ENCODE measurements at places on chromosomes 3 and 15.
A peak's percentile ranks its signal among the peaks of the same experiment; 100 is the strongest.

DNA sequence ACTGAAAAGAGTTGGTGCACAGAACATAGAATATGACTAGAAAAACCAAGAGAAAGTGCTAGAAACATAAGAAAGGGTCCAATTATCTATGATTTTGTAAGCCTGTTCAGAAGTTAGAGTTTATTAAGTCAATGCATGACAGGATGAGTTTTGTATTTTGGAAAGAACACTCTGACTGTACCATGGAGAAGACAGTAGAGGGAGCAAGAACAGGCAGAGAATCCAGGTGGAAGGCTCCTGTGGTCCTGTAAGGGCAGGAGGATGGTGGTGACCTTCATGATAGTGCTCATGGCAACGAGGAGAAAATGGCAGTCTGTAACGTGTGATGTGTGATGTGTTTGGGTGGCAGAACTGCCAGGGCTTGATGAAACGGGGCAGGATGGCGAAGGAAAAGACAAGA lies 249.1 kb downstream of the CTNNB1 start:
- no peak overlapping the region for H3K4me3 ChIP-seq
- H3K27me3 ChIP-seq, result no peaks in the 10 kb centered on the region
- no peak for DNase-seq
- no peaks in the 10 kb centered on the region for H3K36me3 ChIP-seq
- H3K4me1 ChIP-seq, result no peaks in the 10 kb centered on the region

- H3K36me3 ChIP-seq, result no peaks in the 10 kb centered on the region
- H3K27me3 ChIP-seq, result no peaks in the 10 kb centered on the region
- no peak for DNase-seq
- H3K4me1 ChIP-seq, result no peaks in the 10 kb centered on the region
These were observed 246.8 kb downstream of the NLGN1 start for GRCh38 chr3:173644086-173645082.

DNA sequence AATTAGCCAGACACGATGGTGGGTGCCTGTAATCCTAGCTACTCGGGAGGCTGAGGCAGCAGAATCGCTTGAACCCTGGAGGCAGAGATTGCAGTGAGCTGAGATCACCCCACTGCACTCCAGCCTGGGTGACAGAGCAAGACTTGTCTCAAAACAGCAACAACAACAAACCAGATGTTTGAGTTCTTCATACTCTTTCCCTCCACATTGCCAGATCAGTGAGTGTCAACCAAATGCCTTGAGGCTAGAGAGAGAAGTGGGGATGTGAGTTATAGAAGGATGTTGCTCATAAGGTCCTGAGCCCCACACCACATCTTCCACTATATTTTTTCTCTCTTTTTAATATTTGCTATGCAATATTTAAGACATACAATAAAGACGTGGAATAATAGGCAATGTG lies 19.8 kb downstream of the MAPKBP1 start:
- no peaks in the 10 kb centered on the region for H3K27me3 ChIP-seq
- H3K27ac ChIP-seq, result no peak overlapping the region
- H3K4me1 ChIP-seq, result peaks cover 61% of the 10 kb centered on the region

GRCh38 chr3:44186111-44186672 lies 55.5 kb upstream of the TOPAZ1 start:
- H3K36me3 ChIP-seq, result no peaks in the 10 kb centered on the region
- peaks cover 26% of the 10 kb centered on the region for H3K27me3 ChIP-seq
- H3K4me1 ChIP-seq, result no peaks in the 10 kb centered on the region
- no peak for DNase-seq

DNA sequence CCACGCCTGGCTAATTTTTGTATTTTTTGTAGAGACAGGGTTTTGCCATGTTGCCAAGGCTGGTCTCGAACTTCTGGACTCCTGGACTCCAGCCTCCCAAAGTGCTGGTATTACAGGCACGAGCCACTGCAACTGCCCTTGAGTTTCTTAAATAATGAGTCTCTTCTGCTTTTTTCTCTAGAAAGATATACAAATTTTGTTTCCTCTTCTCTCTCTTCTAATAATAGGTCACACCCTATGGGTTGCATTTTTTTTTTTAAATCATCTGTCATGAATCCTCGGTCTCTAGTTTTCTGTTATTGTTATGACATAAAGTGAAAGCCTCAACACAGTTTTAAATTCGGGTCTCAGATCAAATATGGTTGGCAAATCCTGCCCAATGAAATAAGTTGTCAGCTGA lies 111.2 kb downstream of the IL12A start:
- H3K27me3 ChIP-seq, result no peaks in the 10 kb centered on the region
- H3K36me3 ChIP-seq, result no peaks in the 10 kb centered on the region
- DNase-seq, result no peak
- no peaks in the 10 kb centered on the region for H3K4me1 ChIP-seq
- H3K4me3 ChIP-seq, result no peak overlapping the region

DNA sequence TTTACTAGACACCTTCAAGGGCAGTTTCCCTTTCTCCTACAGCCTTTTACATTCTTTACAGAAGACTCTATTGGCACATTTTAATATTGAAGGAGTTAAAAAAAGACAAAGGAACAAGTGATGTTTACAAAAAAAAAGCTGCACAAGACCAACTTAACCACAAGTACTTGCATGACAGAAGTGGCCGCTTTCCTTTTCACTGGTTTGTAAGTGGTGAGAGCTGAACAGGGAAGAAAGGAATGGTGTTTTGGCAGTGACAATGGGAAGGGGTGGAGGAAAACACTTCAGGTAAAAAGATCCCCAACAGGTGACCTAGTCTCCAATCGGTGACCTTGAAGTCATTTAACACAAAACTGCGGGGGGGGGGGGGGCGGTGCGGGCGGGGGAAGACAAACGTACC lies 1.1 kb downstream of the WDR72 start:
- peaks cover 34% of the 10 kb centered on the region for H3K27me3 ChIP-seq
- no peak overlapping the region for H3K4me3 ChIP-seq
- DNase-seq, result no peak
- no peak overlapping the region for H3K27ac ChIP-seq

DNA sequence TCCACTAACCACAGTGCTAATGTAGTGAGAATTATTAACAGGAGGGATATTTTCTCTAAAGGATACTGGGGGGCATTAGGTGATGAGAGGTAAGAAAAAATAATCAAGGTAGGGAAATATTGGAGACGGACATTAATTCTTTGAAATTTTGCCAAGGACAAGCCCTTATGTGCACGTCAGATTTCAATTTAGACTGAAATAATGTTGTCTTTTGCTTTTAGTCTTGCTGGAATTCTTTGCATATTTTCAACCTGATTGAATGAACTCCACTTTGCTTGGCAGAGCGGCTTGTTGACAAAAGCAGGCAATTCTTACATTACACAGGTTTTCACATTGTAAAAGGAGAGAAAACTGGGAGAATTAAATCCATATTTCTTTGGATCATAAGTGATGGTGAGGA lies 25.0 kb upstream of the C3orf52 start:
- H3K27ac ChIP-seq, result no peak overlapping the region
- no peak overlapping the region for H3K4me3 ChIP-seq
- H3K36me3 ChIP-seq, result no peaks in the 10 kb centered on the region
- DNase-seq, result no peak
- H3K4me1 ChIP-seq, result peaks cover 11% of the 10 kb centered on the region

- no peak overlapping the region for H3K27ac ChIP-seq
- H3K36me3 ChIP-seq, result no peaks in the 10 kb centered on the region
- no peak overlapping the region for H3K4me3 ChIP-seq
- peaks cover 7% of the 10 kb centered on the region for H3K27me3 ChIP-seq
These were observed 146.6 kb downstream of the SERPINI1 start for GRCh38 chr3:167882057-167882667.

DNA sequence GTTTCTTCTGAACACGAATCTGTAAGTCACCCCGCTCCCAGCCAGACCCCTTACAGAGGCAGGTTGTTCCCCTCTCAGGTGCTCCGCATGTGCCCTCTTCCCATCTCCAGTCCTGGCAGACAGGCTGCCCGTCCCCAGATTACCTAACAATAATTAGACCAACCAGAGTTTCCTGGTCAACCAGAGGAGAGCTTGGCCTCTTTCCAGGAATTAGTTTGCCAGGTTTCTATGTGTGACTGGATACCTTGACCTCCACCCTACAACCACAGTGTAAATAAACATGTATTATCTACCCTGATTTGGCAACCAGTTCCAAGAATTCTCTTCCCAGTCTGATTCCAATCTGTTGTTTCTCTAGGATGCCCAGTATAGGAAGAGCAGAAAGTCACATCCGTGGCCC lies 178.0 kb upstream of the UMPS start:
- H3K36me3 ChIP-seq, result no peaks in the 10 kb centered on the region
- peaks cover 66% of the 10 kb centered on the region for H3K27me3 ChIP-seq
- H3K4me1 ChIP-seq, result peaks cover 11% of the 10 kb centered on the region

- DNase-seq, result no peak
- no peaks in the 10 kb centered on the region for H3K27me3 ChIP-seq
- no peak overlapping the region for H3K27ac ChIP-seq
- H3K4me1 ChIP-seq, result no peaks in the 10 kb centered on the region
- H3K36me3 ChIP-seq, result no peaks in the 10 kb centered on the region
- no peak overlapping the region for H3K4me3 ChIP-seq
These were observed 218.4 kb upstream of the MLF1 start for GRCh38 chr3:158352551-158352950.

- H3K4me3 ChIP-seq, result no peak overlapping the region
- DNase-seq, result no peak
- no peaks in the 10 kb centered on the region for H3K27me3 ChIP-seq
- H3K36me3 ChIP-seq, result peaks cover 53% of the 10 kb centered on the region
- H3K4me1 ChIP-seq, result peaks cover 44% of the 10 kb centered on the region
- H3K27ac ChIP-seq, result no peak overlapping the region
These were observed 411.2 kb downstream of the SHQ1 start for GRCh38 chr3:72436863-72437592.

DNA sequence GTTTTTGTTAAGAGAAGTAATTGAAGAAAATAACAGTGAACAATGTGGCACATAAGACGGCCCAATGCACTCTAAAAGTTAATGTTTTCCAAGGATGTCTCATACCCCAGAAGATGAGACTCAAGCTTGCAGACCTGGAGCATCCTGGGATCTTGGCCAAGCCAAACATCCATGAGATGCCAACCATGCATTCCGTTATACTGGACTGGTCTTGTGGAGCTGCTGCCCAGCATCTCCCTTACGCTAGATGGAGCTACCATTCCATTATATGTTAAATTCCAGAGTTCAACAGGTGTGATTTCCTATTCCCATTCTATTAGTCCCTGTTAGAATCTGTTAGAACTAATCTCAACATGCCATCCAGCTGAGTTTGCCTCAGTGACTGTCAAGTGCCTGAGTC lies 181.8 kb downstream of the PDCD6IP start:
- no peak for DNase-seq
- no peaks in the 10 kb centered on the region for H3K36me3 ChIP-seq
- H3K27me3 ChIP-seq, result no peaks in the 10 kb centered on the region
- H3K27ac ChIP-seq, result no peak overlapping the region
- H3K4me1 ChIP-seq, result no peaks in the 10 kb centered on the region

DNA sequence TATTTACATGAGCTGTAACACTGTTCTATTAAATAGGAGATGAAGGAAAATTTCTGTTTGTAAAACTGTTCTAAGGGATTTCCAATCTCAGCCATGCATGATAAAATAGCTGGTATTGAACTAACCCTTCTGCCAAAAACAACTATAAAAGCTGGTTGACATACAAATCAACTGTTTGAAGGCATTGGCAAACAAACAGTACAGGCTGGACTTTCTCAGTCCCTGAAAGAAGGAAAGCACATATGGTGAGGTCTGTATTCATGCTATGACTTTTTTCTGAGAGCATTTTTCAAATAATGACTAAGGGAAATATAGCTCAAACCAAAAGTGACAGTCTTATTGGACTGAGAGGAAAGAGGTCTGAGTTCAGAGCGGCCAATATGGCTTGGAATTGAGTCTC lies 117.0 kb upstream of the CCDC54 start:
- no peaks in the 10 kb centered on the region for H3K27me3 ChIP-seq
- H3K4me3 ChIP-seq, result no peak overlapping the region

GRCh38 chr3:146221276-146221675 lies 29.6 kb downstream of the PLSCR4 start:
- H3K4me1 ChIP-seq, result no peaks in the 10 kb centered on the region
- no peak overlapping the region for H3K4me3 ChIP-seq

DNA sequence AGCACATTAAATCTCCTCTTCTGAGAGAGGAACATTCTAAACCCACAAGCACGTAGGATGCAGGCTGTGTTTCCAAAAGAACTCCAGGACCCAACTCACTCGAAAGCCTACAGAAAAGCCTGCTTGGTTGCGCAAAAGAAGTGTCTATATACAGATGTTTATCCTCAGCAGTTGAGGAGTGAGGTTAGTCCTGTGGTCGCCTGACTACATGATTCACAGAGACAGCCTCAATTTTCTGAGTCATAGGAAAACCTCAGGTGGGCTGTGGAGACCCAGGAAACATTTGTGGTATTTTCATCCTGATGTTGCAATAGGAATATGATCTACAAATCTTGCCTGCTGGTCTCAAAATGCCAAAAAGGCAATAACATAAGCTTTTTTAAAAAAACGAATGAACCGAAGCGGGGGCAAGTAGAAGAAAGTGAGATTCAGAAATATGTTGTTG lies 183.8 kb upstream of the THRB start:
- peaks cover 6% of the 10 kb centered on the region for H3K27me3 ChIP-seq
- peak; percentile 21 for DNase-seq
- no peaks in the 10 kb centered on the region for H3K36me3 ChIP-seq

GRCh38 chr3:110149763-110150162 lies 812.4 kb upstream of the DPPA4 start:
- H3K36me3 ChIP-seq, result no peaks in the 10 kb centered on the region
- no peaks in the 10 kb centered on the region for H3K4me1 ChIP-seq
- H3K4me3 ChIP-seq, result no peak overlapping the region
- H3K27me3 ChIP-seq, result no peaks in the 10 kb centered on the region
- no peak overlapping the region for H3K27ac ChIP-seq
- no peak for DNase-seq

- no peak overlapping the region for H3K4me3 ChIP-seq
- H3K36me3 ChIP-seq, result no peaks in the 10 kb centered on the region
- H3K27ac ChIP-seq, result no peak overlapping the region
- H3K4me1 ChIP-seq, result no peaks in the 10 kb centered on the region
- no peak for DNase-seq
These were observed 1.3 kb downstream of the MAGEL2 start for GRCh38 chr15:23646165-23647000.
